B cell (primary cell): ENCODE measurements at places on chromosomes 6 and 20. TPM values are rescaled to one million over a fixed set of nuclear protein-coding genes. Genes with fewer than 3 reads are reported as not detected.

DNA sequence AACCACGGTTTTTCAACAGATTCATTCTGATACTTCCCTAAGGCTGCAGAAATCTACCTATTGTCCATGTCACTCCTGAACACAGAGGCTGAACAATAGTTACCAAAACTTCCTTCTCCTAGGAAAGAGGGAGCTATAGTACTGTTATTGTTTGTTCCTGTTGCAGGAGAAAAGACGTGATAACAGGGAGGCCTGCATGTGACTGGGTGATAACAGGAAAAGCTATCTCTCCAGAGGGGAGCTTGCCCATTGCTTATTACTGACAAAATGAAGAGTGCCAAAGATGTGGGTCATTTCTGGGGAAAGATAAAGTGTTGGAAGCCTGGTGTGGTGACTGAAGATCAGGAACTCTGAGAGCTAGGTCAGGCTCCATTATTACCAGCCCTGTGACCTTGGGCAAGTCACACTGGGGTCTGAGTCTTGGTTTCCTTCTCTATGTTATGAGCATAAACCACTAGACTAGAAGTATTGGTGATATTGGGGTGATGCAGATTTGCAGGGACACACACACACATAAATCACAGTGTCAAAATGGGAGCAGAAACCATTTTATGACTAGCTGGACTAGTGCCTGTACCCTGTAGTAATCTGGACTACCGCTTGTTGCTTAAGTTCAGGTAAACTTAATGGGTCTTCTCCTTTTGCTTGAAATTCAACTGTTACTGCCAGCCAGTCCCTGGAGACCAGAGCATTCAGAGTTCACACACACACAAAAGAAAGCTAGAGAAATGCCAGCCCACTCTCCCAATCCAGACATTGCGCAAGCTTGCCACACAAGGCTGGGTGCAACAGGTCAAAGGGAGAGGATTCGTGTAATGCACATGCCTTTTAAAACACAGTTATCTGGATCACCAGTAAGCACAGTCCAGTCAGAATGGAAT is 136.0 kb upstream of the CNR1 start:
- DNase-seq = no peak

CTCFL gene
- not detected in 2 replicates for total RNA-seq

GRCh38 chr6:163655217-163656121 is 241.0 kb downstream of the QKI start:
- peak; percentile 21 for DNase-seq

LSM2 gene
- 45.3 and 52.4 TPM in 2 replicates for total RNA-seq

- DNase-seq = peak; percentile 56
Observed at GRCh38 chr6:108904741-108905140, 56.5 kb downstream of the ARMC2 start.

DNA sequence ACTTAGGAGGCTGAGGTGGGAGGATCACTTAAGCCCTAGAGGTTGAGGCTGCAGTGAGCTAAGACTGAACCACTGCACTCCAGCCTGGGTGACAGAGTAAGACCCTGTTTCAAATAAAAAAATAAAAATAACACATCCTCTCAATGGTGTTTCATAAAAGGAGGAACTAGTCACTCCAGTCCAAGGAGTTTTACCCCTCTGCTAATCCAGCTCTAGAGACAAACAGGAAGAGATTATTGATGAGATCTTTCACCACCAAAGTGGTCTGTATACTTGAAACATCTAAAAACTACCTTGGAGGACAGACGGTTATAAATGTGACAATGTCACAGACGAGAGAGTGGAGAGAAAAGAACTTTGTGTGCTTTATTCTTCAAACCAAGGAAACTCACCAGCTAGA is 58.2 kb downstream of the PIGU start:
- no peak for DNase-seq

- no peak for DNase-seq
Observed at GRCh38 chr20:64192406-64192805, 28.2 kb downstream of the MYT1 start.

GRCh38 chr6:42226161-42226611 is 8.5 kb upstream of the MRPS10 start:
- DNase-seq = no peak

DNA sequence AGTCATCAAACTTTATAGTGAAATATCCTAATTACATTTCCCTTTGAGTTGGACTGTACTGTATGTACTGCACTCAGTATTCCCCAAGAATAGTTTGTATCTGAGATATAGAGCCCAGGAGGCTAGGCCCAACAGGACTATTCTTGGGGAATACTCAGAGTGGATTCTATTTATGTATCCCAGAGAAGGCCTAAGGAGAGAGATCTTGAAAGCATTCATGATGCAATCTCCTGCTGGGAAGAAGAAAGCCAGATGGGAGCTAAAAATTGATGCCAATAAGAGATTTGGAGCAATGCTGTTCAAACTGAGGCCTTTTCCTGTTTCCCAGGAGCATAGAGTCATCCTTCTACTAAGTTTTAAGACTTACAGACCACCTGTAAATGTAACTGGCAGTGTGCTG is 452.1 kb upstream of the PLCB4 start:
- DNase-seq = no peak

DNA sequence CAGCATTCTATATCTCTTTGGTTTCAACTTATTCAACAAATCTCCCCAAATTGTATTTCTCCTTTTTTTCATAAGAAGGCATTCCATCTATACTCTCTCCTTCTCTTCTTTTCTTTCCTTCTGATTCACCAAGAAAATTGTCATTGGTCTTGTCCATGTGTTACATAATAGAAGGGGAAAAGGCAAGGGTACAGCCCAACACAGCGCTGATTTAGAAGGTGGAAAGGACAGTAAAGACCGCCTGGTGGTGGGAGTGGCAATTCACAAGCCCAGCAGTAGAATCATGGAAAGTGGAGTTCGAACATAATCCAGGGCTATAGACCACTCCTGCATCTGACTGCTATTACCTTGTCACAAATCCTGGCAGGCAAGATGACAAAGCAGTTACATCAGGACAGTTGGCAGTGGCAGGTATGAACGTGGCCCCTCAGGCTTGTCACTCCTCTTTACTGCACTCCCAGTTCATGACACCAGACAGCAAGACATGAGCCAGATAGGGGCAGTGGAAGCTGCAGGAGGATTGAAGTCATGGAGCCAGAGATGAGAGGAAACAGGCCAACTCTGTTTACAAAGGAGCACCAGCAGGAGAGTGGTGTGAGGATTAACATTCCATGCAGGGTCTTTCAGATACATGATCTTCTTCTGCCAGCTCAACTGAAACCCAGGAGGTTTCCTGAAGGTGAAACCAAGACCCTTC is 2.1 kb upstream of the TNFAIP3 start:
- DNase-seq = no peak

- no peak for DNase-seq
Observed at GRCh38 chr20:2143594-2143993, 42.0 kb downstream of the STK35 start.
